ENCODE measurements at places on chromosomes 3 and 15.

GRCh38 chr3:103794656-103795055, 1359.8 kb downstream of the ZPLD1 start:
- no peak for DNase-seq

- DNase-seq: no peak
Observed at GRCh38 chr15:41568350-41569017, 9.5 kb downstream of the TYRO3 start.

DNA sequence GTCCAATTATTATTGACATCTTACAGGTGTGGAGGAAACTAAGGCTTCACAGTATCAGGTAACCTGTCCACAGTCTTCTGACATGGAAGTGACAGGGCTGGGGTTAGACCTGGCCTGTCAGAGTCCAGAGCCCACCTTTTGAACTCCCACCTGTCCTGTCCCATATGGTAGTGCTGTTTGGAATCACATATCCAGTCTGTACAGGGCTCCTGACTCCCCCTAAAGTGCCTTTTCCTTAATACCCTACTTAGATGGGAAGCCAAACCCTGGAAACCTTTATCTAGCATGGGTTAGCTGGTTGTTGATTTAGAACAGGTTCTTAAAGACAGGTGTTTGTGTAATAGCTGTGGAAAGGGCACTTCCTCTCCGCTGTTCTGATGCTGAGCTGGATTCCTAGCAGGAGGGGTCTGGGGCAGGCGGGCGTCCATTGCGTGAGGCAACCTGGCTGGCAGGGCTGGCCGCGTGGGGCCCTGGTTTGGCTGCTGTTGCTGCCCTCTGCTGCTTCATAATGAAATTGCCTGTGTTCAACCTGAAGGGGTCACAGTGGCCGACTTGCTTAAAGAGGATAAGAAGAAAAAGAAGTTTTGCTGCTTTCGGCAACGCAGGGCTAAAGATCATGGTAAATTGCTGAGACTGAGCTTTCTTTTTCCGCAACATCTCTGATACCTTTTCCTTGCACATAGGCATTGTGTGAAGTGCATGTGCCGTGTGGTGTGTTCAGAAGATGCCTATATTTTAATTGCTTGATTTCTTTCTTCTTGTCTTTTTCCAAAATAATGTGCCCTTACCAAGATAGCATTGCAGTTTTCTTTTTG, 136.2 kb downstream of the CHDH start:
- DNase-seq: no peak

GRCh38 chr3:187919048-187919447, 173.8 kb upstream of the BCL6 start:
- DNase-seq: peak; percentile 36

DNA sequence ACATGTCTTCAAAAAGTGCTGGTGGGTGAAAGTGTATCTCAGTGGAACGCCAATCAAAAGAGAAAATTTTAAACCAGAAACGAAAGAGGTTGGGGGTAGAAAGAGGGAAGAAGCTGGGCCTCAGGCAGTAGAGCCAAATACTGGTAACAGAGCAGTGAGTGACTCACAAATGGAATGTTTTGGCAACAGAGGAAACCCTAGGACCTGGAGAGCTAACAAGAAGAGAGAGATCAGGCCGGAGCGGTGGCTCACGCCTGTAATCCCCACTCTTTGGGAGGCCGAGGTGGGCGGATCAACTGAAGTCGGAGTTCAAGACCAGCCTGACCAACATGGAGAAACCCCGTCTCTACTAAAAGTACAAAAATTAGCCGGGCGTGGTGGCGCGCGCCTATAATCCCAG, 450.8 kb upstream of the NAALADL2 start:
- DNase-seq: no peak

DNA sequence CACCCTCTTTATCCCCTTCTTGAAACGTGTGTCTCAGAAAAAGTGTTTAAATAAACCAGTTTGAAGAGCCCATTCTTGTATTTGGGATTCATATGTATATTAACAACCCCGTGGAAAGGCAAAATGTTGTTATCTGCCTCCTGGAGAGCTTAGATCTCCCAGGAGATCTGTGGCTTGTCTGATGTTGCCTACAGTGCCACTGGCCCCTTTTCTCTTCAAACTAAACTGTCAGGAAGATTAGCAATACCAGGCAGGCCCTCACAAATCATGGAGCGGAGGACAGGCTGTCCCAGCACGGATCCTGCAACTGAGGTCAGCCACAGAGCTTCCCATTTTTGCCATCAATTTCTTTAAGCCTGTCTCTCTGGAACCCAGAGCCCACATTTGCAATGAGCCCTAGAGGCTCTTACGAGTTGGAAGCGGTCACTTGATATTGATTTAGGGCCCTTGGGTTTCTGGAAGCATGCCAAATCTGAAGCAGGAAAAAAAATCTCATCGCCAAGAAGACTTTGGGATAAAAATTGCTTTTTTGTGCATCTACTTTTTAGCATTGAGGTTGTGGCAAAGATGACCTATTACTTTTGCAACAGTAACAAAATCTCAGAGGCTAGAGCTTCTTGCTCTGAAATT, 234.1 kb downstream of the OPA1 start:
- no peak for DNase-seq

All from stimulated activated CD4-positive, alpha-beta T cell treated with anti-CD3 and anti-CD28 coated beads, Interleukin-15, amount 100 ng/mL, for 1 hour (primary cell).